ENCODE measurements at places on chromosomes 3 and 15.

GRCh38 chr3:116331380-116331779, 113.9 kb downstream of the LSAMP start:
- no peak for DNase-seq

DNA sequence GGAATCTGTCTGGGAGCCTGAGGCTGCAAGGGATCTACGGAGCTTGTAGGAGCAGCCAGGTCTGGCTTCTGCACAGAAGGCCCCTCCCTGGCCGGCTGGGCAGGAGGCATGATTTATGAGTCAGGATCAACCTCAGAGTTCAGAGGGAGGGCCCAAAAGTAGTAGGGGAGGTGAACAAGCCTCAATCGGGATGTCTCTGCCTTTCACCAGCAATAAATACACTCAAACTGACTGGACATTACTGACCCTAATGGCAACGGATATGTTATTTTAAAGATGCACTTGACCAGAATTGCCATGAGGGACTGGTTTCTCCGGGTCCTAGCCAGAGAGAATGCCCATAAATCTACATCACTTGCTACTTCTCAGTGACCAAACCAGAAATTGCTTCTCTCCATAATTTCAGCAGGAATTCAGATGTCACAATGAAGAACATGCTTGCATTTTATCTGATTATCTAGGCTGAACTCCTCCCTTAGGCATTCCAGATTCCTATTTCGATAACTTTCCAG, 109.6 kb upstream of the LMOD3 start:
- no peak for DNase-seq

DNA sequence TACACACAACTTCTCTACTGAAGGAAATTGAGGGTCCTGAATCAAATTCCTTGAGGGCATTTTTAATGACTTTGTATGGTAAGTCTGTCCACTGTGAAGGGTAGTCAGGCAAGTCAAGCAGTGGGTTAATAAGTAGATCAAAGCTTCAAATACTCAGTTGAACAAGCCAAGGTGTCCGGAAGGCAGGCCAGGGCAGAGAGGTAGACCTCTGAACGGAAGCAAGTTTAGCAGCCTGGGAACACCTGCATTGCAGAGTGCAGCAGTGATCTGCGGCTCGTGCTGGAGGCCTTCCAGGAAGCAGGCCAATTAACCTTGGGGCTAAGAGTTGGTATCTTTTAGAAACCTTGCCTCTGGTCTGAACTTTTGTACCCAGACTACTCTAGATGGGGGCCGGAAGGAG, 143.8 kb downstream of the LRTM1 start:
- DNase-seq, result no peak

DNA sequence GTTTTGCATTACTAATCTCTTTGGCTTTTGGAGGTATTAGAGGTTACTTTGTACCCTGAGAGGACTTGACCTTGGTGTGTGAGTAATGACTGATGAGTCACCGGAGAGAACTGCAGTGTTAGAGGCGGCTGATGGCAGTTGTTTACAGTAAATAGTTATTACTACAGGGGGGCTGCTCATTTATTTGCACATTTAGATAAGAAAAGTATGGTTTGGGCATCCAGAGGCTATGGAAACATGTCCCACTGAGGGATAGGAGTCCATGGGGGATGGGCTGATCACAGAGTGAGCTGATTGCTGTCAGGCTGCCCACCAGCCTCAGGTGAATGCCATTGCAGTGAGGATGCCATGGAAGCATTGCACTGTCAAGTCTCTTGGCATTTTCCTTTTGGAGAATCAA, 17.3 kb upstream of the STAC start:
- no peak for DNase-seq

- DNase-seq, result no peak
These were observed 202.1 kb downstream of the TBL1XR1 start for GRCh38 chr3:176994891-176995781.

DNA sequence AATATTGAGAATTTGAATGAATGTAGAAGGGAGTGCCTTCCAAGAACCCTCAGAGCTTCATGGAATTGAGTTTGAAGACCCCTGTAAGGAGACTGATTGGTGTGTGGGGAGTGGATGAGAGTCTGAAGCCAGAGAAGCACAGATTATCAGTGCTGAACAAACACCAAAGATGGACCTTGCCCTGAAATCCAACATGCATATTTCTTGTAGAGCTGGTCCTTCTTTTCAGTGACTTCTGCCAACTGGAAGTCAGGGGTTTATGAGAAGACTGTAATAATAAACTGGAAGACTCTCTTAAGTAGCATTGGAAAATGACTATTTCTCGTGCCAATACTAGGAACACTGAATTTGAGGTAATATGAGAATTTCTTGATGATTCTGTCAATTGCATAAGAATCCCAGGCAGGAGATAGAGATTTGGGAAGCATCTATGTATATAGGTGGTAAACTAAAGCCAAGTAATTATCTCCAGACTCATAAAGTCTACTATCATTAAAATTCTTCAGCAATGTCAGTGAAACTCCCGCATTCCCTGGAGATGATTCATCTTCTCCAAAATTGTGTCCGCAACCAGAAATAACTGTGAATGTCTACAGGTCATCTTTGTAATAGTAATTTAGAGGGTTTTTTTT, 213.8 kb downstream of the IL5RA start:
- DNase-seq, result no peak

- no peak for DNase-seq
These were observed 19.0 kb upstream of the DLG1 start for GRCh38 chr3:197317250-197317963.

- DNase-seq, result no peak
These were observed 23.0 kb upstream of the GYG1 start for GRCh38 chr3:148968321-148968720.

GRCh38 chr15:69601711-69602504, 149.3 kb downstream of the RPLP1 start:
- no peak for DNase-seq

DNA sequence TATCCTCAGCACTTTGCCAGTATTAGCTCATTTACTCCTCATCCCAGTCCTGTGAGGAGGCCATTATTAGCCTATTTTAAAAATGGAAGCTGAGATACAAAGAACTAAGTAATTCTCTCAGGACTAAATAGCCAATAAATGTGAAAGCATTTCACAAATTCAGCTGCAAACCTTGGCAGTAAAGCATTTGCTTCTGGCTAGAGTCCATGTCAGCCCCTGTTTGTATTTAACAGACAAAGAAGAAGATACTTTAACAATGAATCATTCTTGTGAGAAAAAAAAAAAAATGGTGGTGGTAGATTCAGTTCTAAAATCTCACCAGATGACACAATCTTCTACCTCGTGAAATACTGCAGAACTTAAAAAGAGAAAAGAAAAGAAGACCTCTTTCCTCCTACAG, 85.0 kb upstream of the CNTN6 start:
- no peak for DNase-seq

DNA sequence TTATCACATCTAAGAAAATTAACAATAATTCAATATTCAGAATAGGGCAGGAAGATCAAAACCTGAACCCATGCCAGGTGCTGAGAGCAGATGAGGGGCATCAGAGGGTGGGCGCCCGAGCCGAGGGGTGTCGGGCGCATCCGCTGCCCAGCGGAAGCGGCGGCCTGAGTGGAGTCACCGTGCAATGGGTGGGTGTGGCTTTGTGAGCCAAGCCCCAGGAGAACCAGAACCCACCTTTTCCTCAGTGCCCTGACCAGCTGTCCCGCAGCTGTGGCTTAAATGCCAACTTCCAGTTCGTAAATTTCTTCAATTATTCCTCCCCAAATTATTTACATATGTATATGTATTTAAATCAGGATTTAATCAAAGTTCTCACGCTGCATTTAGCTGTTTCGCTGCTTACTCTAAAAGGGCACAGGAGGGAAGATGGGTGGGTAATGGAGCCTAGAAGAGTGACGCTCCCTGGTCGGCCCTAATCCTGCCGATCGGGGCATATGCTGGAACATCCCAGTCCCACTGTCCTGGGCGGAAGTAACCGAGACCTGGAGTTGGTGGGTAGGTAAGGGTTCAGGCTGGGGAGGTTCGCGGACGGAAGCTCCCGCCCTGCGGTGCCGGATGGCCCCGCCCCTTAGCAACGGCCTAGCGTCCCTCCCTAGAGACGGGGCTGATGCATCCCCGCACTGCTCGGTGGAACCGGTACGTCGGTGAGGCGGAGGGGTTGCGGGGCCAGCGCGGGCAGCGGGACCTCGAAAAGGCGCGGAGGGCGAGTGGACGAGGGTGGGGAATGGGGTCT, 1.3 kb downstream of the DNAH1 start:
- DNase-seq, result peak; percentile 71

- DNase-seq, result no peak
These were observed 81.9 kb upstream of the ZBED2 start for GRCh38 chr3:111677007-111677392.

GRCh38 chr3:177451301-177451750, 254.0 kb upstream of the TBL1XR1 start:
- DNase-seq, result no peak

DNA sequence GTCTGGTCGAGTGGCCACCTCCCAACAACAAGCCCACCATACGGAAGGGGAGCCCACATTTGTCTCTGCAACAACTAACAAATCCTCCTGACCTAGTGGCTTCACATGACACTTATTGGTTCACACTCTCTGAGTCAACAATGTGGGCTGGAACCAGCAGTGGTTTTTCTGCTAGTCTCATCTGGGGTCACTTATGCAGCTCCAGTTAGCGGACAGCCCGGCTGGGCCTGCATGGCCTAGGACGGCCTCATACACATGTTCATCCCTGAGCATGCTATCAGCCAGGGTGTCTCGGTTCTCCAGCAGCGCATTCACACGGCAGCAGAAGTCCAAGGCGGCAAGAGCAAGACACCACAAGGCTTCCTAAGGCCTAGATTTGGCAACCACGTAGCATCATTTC, 281.7 kb downstream of the XXYLT1 start:
- DNase-seq, result no peak

DNA sequence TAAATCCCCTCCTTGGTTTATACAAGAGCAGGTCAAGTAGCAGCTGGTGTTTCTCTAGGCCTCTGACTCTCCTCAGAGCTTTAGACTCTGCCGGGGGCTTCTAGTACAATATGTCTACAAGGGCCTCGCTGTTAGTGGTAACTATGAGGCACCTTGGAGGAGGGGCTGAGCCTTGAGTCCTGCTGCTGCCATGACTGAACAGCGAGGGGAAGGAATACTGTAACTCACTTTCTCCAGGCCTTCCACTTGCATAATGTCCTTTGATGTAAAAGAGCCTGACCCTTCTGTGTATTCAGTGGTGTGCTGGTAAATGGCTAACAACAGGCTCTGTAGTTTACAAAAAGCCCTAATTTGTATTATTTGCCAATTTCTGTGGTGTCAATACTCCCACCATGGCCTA, 27.8 kb downstream of the DRD3 start:
- DNase-seq, result no peak

DNA sequence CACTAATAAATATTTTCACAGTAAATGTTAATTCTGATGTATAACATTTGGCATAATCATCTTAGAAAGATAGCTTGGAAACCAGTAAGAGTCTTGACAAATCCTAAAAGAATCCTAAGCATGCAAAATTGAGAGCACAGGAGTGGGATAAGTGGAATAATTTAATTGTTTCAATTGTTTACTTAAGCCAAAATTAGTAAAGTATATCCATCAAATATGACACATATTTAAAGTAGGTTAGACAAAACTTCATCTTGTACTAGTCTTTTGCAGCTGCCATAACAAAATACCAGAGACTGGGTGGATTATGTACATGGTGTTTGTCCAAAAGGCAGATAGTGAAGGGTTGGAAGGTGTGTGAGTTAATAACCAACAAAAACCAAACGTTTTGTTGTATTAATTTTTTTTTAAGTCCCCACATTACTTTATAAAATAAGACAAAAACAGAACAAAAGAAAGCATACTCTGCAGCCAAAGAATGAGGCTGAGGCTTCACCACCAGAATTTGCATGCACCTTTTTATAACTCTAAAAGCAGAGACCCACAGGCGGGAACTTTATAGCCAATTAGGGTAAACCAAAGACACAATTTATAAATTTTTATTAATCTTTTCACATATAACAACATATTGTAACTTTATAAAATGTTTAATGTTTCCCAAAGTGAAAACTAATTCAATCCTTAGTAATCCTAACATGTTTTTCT, 41.9 kb upstream of the CD200R1L start:
- DNase-seq, result no peak

- DNase-seq, result no peak
These were observed 26.8 kb upstream of the CHRNA7 start for GRCh38 chr15:32003558-32003957.

DNA sequence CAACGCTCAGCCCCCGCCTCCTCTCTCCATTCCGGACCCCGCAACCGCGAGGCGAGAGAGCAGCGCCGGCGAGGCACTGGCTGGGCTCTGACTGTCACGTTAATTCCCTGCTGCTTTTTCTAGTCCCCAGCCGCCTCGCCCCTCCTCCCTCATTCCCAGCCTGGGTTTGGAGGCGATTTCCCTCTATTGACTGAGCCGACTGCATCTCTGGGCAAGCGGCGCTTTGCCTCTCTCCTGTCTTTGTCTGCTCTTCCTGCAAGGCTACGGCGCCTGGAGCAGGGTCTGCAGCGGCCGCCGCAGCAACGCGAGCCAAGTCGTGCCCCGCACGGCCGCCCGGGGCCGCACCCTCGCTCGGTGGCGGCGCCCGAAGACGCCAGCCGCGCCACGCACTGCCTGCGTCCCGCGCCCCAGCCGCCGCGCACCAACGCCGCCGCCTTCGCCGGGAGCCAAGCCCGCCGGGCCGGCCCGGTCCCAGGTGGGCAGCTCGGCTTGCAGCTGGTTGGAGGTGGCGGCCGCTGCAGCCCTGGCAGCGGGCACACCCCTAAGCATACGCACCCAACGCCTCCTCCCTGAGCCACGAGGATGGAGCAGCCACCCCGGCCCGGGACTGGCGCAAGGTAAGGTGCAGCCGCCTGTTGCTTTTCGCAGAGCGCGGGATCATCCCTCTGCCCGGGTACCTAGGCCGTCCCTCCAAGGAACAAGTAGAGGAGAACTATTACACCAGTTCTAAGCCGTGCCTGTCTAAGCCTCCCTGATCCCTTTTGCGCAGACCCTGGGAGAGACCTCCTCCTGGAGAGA, at the start of gene LRRC3B:
TSS of gene LRRC3B (plus strand) at position 152 of the 798 bp plus-strand sequence. CDS start 86,901 bp downstream, outside the sequence.
- DNase-seq, result no peak

GRCh38 chr3:138036572-138036971, 26.6 kb downstream of the CLDN18 start:
- no peak for DNase-seq

GRCh38 chr3:189249987-189250386, 78.2 kb downstream of the TPRG1 start:
- no peak for DNase-seq

DNA sequence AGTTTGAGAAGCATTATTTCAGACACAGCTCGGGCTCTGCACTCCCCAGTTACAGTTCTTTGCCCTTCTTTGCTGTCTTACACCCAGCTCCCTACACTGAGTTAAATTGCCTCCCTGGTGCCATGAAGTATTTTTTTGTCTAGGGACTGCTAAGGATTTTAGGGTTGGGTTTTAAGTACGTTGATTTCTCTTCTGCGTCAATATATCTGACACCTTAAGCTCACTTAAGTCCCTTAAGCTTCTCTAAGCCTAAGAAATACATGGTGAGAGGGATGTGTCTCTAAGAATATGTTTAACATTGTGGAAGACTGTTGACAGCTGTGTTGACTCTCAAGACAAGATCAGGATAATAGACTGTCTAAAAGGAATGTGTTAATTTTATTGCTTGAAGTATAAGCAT, 400.5 kb downstream of the PTPRG start:
- DNase-seq, result no peak

GRCh38 chr3:124847051-124847450, 40.1 kb downstream of the ITGB5 start:
- DNase-seq, result no peak

- DNase-seq, result no peak
These were observed 1.9 kb downstream of the ADAMTS9 start for GRCh38 chr3:64685800-64686445.

- DNase-seq, result no peak
These were observed 54.9 kb downstream of the DCUN1D1 start for GRCh38 chr3:182925330-182925943.

Measured in activated naive CD4-positive, alpha-beta T cell (primary cell).